ENCODE measurements at places on chromosomes 4 and X. TPM values are rescaled to one million over a fixed set of nuclear protein-coding genes. Genes with fewer than 3 reads are reported as not detected.

DNA sequence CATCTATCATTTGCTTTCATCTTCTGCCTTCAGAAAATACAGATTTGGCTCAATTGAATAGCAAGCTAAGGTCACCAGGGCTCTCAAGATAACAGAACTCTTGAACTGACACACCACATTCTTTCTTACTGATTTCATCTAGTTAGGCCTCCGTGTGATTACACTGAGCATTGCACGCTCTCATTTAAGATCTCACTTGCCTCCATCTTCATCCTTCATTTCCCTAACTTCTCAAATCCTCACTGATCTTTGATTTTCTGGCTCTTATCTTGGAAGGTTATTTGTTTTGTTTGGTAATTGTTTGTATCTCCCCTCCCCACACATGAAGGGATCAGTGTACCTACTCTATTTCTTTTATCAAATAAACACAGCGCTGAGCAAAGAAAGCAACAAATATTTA lies 47.7 kb downstream of the MANBA start:
- H3K36me3 ChIP-seq: no peaks in the 10 kb centered on the region
- H3K4me3 ChIP-seq: no peak overlapping the region
- H3K27ac ChIP-seq: no peak overlapping the region
- no peak for DNase-seq

Gene TRIM75
- total RNA-seq: not detected

Gene KCNIP4
- total RNA-seq: not detected

Gene XPNPEP2
- total RNA-seq: 0.33 TPM
